ENCODE measurements at places on chromosomes 11 and 22.

GRCh38 chr11:60985501-60985900, 14.0 kb downstream of the CD6 start:
- DNase-seq = no peak

- no peak for DNase-seq
Measured at GRCh38 chr11:123483466-123483865, 53.4 kb downstream of the GRAMD1B start.

- DNase-seq = no peak
Measured at GRCh38 chr22:49983148-49984042, 22.8 kb downstream of the PIM3 start.

DNA sequence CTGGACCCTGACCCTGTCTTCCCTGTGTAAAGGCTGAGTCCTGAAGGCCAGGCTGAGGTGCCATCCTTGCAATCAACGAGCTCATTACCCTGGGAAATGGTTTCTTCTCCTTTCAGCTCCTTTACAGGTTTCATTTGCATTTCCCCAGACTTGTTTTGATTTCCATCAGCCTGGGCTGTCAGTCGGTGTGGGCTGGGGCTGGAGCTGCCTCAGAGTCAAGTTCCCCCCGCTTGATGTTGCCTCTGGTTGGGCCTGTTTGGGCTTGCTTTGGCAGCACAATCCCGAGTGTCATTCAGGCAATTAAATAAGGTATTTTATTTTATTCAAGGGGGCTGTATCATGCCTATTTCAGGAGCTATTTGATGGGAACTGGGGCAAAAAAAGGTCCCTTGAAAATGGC, 424.9 kb downstream of the INSC start:
- DNase-seq = no peak

DNA sequence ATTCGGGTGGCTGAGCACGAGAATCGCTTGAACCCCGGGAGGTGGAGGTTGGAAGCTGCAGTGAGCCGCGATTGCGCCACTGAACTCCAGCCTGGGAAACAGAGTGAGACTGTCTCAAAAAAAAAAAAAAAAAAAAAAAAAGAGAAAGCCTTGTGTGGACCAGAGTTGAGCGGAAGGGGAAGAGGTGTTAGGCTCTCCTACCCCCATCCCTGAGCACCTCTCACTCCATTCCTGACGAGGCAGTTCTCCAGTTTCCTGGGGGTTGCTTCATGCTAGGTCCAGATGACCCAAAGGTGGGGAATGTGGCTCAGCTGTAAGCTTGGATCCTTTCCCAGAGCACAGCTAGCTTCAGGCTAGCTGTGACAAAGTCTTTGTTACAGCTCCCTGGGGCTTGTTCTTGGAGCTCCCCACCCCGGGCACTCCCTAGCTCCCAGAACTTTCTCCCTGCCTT, 8.8 kb upstream of the DNAL4 start:
- no peak for DNase-seq

- no peak for DNase-seq
Measured at GRCh38 chr11:39641751-39642150, 1817.7 kb downstream of the LRRC4C start.

DNA sequence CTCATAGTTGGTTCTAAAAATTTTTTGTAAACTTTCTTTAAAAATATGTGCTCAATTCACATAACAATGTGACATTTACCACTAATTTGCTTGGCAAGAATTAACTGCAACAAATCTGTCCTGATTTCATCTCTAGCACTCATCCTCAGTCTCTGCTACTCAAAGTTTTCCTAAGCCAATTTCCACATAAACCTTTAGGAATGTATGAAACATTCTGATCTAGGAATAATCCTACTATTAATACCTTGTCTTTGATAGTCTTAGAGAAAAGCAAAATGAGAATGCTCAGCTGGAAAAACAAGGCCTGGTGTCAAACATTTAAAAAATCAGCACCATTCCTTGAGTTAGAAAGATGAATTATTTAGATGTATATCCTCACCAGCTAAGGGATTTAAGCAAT, 114.3 kb downstream of the CD44 start:
- DNase-seq = no peak

DNA sequence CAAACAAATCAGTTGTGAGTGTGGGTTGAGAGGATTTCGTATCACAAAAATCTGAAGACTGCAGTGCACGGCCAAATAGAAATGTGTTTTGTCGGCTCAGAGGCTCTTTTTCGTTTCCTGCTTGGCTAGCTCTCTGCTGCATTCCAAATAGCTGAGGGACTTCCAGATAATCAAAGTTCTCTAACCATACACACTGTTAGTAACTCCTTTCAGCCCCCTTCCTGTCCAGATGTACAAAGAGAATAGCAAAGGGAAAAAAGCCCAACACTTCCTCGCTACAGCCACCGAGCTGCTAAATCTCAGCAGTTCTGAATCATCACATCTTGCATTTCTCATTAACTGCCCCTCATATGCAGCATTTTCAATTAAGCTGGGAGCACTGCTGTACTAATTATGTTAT, 203.1 kb downstream of the TENM4 start:
- no peak for DNase-seq

GRCh38 chr11:85316967-85317366, 310.2 kb downstream of the DLG2 start:
- DNase-seq = no peak

DNA sequence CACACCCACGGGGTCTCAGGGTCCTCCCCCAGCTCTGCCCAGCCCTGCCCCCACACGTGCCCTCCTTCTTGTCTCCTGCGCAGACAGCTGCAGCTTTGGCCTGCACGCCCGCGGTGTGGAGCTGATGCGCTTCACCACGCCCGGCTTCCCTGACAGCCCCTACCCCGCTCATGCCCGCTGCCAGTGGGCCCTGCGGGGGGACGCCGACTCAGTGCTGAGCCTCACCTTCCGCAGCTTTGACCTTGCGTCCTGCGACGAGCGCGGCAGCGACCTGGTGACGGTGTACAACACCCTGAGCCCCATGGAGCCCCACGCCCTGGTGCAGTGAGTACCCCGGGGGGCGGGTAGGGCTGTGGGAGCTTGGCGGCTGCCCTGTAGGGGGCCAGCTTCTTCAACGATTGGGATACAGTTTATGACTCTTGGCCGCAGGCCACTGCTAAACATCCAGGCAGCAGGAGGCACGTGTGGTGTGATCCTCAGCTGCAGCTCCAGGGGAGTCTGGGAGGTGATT, 30.8 kb downstream of the ST14 start:
- DNase-seq = no peak

- DNase-seq = no peak
Measured at GRCh38 chr11:73218830-73219215, 742 bp downstream of the P2RY2 start.

DNA sequence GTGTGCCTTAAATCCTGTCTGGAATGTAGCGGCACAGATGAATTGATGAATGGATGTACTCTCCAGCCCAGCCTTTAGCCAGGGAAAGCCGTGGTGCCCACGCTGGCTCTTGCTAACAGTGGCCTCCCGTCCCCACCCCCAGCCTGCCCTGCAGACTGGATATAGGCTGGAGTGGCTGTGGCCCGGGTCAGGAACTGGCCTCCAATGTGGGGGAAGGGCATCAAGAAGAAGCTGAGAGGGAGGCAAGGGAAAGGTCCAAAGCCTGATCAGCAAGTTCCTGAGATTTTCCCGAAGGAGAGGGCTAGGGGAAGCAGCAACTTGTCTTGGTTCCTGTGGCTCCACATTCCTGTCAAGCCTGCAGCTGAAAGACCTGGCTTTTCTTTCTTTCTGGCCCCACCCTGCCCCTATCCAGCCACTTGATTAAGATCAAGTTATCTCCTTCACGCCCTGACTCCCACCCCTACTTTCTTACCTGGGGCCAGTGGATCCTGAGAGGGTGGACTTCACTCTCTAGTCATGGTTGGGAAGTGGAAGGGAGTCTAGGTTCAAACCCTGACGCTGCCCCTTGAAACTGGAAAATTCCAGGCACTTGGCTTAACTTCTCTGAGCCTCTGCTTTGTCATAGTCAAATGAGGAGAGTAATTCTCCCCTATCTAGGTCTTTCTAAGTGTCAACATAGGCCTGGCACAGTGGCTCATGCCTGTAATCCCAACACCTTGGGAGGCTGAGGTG, 11.0 kb upstream of the MICALL1 start:
- no peak for DNase-seq

DNA sequence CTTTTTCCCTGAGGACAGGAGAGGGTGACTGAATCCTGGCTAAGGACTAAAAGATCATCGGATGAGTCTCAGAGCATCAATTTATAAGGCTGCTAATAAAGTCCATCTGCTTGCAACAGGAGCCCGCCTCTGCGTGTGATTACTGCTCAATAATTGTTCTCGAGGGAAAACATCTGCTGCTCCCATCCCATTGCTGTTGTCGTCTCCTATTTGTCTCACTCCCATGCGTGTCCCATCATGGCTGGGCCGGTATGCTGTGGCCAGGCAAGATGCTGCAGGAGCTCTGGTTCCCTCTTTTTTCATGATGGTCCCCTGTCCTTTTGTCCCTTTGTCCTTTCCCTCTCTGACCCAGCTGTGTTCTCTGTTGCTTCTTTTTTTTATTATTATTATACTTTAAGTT, 121.2 kb downstream of the SPATA19 start:
- DNase-seq = no peak

GRCh38 chr11:65896034-65896999, 3.9 kb downstream of the FOSL1 start:
- DNase-seq = no peak

Data from stimulated activated CD4-positive, alpha-beta T cell treated with anti-CD3 and anti-CD28 coated beads, TNF-alpha, amount 100 ng/mL, for 4 hours (primary cell).